ENCODE measurements at places on chromosomes 16 and 17.

GRCh38 chr16:75534560-75535205 is 1.2 kb downstream of the CHST5 start:
- no peak for DNase-seq

- DNase-seq = peak; percentile 66
These were observed 5.8 kb upstream of the ZNF23 start for GRCh38 chr16:71467810-71468209.

GRCh38 chr17:72985882-72986720 is 106.4 kb downstream of the SLC39A11 start:
- DNase-seq = peak; percentile 82

DNA sequence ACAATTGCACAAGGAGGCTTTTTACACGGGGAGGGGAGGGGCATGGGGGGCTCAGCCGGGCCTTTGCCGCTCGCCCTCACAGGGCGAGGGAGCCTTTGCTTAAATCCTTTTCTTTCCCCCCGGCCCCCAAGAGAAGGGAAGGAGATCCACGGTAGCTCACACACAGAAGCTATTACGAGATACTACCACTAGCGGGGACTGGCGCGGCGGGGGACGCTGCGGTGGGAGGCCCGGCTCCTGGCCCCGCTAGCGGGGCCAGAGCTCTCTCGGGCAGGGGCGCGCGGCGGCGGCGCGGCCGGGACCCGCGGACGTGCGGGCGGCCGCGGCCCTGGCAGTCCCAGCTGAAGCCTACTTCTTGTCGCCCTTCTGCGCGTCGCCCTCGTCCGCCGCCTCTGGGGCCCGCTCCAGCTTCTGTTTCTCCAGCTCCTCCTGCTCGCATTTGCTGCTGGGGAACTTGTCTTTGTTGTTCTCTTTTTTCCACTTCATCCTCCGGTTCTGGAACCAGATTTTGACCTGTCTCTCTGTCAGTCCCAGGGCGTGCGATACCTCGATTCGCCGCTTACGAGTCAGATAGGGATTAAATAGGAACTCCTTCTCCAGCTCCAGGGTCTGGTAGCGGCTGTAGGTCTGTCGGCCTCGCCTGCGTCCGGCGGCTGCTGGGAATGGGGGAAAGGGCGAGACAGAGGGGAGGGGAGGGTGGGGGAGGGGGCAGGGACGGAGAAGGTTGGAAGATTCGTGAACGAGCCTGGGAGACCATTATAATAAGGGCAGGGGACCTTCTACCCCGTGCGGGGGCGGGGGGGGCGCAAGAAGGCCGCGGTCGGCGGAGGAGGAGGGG is 2.0 kb downstream of the HOXB8 start:
- no peak for DNase-seq

DNA sequence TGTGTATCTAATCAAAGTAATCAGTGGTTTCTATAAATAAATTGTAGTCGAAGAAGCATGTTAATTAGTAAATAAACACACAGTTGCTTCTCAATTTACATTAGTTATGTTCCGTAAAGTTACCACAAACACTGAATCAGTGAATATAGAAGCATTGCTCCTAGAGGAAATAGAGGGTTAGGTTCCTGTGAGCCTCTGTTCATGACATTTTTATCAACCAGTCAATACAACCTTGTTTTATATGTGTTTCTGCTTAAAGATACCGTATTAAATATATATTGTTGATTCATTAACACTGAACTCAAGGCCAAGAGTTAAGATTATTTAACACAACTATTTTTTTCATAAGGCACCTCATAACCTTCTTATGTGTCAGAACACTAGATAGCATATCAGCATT is 134.3 kb downstream of the PPM1E start:
- DNase-seq = no peak

DNA sequence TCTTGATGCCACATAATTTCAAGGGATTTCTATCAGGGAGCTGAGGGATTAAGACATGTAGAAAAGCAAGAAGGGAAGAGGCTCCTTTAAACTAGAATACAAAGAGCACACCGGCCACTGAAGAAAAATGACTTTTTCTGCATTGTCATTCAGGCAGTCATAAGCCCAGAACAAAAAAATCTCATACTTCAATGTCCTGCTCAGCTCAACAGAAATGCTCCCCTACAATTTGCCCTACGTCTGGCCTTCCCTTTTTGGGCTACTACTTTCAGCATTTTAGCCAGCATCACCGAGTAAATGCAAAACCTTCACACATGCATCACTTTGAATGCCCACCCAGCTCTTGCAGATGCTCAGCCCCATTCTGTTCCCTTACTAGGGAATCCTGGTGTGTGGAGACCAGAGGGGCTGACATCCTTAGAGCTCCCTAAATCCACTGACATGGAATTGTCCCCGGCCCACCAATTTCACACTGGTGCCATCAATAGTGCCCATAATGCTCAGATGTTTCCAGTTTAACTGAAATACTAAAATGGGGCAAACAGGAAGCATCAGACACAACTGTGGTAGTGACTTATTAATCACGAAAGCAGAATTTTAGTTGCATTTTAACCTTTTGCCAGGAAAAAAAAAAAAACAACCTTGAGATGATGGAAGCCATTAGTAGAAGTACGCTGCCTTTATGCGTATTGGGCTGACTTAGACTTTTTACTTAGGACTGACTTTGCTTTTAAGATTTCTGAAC is 2.7 kb downstream of the MAP3K14 start:
- no peak for DNase-seq

GRCh38 chr16:22789281-22789945 is 24.5 kb upstream of the HS3ST2 start:
- DNase-seq = no peak

All from HuH-7 (cell line).